ENCODE measurements at places on chromosomes 1 and 21. TPM values are rescaled to one million over a fixed set of nuclear protein-coding genes. Genes with fewer than 3 reads are reported as not detected.

- DNase-seq = no peak
These were observed 668 bp downstream of the KIF14 start for GRCh38 chr1:200619894-200620272.

- no peak for DNase-seq
These were observed 3.6 kb downstream of the PARP1 start for GRCh38 chr1:226404063-226404903.

GRCh38 chr1:164233149-164233548 lies 325.8 kb upstream of the PBX1 start:
- DNase-seq = no peak

- DNase-seq = no peak
These were observed 146.4 kb downstream of the CDC7 start for GRCh38 chr1:91647061-91647460.

DNA sequence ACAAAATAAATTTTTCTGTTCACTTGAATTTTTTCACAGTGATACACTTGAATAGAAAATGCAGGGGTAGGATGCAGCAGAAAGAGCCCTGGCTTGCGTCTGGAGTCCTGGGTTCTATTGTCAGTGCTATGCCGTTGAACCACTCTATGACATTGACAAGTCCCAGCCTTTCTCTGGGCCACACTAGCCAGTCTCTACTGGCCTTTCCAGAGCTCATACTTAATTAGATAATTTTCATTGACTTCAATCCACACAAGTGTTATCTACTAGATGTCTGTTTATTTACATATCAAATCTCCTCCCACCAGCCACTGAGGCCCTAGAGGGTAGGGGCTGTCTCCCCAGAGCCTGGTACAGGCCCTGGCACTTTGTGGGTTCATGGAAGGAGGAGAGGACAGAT lies 15.5 kb upstream of the CELA3B start:
- DNase-seq = no peak

DNA sequence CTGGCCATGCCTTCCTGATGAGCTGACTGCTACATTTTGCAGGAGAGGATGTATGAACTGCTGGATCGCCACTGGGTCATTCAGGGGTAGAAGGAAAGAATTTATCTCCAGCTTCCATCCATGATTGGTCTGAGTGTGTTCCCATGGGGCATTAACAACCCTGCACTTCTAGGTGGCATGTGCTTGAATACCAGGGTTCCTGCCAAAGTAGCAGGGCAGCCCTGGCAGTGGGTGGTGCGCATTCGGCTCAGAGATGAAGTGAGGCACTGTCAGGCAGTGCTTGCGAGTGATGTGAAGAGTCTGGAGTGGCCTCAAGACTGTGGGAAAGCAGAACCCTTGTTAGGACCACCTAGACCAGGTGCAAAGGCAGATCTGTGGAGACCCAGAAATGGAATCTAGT lies 294.9 kb downstream of the ASTN1 start:
- DNase-seq = no peak

- DNase-seq = no peak
These were observed 84.8 kb downstream of the POFUT2 start for GRCh38 chr21:45202889-45203288.

DNA sequence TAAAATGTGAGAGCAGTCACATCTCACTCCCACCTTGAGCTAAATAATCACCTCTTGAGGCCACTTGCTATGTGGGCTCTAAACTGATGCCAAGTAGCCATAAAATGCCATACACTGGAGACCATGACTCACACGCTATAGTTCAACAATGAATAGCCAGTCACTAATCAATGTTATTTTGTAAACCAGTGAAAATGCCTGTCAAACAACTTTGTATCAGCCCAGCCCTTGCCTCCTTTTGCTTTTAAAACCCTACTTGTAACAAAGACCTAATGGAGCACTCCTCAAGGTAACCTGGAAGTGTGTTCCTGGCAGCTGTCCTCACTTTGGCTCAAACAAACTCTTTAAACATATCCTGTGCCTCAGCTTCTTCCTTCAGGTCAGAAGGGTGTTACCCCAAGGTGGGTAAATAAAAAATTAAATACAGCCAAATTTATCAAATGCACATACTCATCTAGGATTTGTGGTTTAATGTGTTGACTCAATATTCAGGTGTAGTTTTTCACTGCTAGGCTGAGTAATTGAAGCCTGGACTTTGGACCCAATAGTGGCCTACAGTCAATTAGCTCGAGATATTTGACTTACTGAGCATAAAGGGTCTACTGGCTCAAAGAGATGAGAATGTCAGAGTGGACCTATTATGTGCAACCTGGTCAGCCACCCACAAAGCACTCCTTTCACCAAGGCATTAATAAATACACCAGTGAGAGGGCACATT lies 154.3 kb downstream of the COQ8A start:
- no peak for DNase-seq

DNA sequence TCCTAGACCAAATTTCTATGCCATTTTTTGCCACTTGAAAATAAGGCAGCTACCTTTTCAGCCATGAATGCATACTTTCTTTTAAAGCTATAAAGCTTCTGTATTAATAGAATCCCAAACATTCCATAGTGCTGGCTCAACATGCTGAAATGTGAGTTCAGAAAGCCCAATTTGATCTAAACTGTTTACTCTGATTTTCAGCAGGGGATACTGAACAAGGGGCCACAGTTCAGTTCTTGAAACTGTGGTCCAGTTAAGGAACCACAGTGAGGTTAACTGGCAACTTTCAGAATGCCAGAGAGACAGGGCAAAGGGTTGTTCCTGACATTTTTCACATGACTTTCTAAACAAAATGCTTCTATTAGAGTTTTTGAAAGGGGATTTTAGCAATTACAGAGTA lies 85.7 kb upstream of the COL11A1 start:
- DNase-seq = no peak

- no peak for DNase-seq
These were observed 3.3 kb upstream of the GOLT1A start for GRCh38 chr1:204216880-204217647.

- DNase-seq = no peak
These were observed 125.4 kb upstream of the TMEM51 start for GRCh38 chr1:15028102-15028501.

DNA sequence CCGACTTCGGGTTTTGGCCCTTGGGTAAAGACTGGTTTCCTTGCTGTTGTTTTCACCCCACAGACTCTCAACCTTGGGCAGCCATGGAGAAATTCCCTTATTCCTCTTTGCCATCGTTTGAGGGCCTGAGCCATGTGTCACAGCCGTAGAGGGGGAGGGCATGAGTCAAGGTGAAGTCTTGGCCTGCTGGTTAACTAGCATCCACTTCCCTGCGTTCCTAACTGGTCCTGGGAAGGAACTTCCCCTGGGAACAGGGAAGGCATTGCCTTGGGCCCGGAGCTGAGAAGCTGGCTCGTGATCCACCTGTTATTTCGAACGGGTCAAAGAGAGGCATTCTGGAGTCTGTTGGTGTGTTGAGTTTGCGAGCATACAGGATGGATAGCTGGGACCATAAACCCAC lies 464.9 kb downstream of the CAMTA1 start:
- DNase-seq = no peak

DNA sequence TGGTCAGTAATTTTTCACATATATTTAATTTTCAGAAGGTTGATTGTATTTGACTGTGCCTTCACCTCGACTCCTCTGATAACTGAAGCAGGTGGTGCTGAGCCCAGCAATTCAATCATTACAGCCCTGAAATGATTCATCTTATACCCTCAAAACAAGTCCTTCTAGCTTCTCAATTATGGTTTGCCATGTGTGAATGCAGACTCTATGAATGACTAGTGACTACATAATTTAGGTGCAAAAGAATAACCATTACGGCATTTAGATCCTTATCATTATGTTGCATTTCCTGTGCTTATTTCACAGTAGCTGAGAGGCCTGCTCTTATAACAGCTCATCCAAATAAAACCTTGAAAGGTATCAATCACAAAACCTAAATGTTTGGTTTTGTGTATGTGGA lies 54.0 kb upstream of the COL11A1 start:
- DNase-seq = no peak

DNA sequence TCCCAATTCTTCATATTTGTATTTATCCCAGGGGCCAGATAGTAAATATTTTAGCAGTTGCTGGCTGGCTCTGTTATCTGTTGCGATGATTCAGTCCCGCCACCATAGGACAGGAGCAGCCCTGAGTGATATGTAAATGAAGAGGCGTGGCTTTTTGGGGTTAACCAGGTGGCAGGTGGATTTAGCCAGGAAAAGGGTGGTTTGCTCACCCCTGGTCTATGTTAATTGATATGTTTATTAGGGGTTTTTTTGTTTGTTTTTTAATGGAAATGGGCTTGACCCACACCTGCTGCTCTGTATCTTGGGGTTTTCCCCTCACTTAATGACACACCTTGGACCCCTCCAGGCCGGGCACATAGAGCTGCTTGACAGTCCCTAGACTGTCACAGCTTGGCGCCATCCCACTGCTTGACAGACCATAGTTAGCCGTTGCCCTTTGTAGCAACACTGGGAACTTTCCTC lies 62.8 kb downstream of the PIK3CD start:
- DNase-seq = no peak

GRCh38 chr1:46133781-46134350 lies 1.4 kb upstream of the PIK3R3 start:
- DNase-seq = no peak

DNA sequence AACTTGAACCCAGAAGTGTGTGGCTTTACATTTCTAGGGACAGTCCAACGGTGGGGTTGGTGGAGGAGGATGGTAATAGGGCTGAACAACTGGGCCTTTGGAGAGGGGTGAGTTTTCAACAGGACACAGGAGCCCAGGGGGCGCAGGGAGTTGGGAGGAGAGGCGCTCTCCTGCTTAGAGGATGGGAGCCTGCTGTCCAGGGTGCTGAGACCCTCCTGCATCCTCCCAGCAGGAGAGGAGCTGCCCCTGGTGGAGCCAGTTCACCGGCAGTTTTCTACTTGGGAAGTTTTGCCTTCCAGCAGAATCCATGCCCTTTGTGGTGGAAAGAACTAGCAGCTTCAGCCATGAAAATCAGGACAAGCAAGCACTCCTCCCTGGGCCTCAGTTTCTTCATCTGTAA lies 8.6 kb downstream of the KCNC4 start:
- no peak for DNase-seq

- DNase-seq = peak; percentile 78
These were observed 21.8 kb downstream of the MMEL1 start for GRCh38 chr1:2611031-2611501.

DNA sequence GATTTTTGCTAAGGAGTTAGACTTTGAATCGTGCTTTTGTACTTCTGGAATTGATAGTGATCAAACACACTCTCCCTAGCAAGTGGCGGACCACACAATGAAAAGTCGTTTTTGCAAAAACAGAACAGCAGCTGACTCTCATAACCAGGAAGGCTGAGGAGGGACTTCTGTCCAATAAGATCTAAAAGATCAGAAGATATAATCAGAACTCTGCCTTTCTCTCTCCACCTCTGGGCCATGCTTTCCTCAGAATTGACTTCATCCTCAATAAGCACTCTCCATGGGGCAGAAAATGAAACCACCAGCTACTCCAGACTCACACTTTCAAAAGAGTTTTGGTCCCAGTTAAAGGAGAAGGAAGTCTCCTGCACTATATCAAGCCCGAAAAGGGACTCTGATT lies 55.3 kb upstream of the SAMD13 start:
- no peak for DNase-seq

DNA sequence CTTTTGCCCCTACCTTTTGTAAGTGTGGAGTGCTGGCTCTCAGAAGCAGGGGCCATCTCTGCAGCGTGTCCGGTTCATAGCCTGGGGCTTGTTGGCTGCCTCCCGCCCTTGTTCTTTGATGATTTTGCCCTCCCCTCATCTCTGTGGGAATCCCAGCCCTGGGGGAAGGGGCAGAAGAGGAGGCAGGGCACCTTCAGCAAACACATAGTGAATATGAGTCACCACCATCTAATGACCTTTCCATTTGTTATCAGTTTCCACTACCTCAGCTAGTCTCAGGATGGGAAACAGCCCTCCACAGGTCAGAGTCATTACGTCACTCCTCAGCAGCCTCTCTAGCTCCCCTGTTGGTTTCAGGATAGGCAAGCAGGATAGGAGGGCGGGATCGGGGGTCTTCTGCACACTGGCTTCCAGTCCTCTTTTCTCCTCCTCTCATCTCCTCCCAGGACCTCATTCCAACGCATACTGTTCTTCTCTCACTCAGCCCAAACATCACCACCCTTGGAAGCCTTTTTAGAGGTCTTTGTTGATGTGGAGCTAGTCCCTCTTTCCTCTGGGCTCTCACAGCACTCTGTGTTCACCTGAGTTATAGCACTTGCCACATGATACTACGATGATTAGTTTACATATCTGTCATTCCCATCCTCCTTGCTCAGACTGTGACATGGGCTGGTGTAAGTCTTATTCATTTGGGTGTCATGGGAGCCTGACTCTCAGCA lies 15.8 kb downstream of the GADD45A start:
- no peak for DNase-seq

DNA sequence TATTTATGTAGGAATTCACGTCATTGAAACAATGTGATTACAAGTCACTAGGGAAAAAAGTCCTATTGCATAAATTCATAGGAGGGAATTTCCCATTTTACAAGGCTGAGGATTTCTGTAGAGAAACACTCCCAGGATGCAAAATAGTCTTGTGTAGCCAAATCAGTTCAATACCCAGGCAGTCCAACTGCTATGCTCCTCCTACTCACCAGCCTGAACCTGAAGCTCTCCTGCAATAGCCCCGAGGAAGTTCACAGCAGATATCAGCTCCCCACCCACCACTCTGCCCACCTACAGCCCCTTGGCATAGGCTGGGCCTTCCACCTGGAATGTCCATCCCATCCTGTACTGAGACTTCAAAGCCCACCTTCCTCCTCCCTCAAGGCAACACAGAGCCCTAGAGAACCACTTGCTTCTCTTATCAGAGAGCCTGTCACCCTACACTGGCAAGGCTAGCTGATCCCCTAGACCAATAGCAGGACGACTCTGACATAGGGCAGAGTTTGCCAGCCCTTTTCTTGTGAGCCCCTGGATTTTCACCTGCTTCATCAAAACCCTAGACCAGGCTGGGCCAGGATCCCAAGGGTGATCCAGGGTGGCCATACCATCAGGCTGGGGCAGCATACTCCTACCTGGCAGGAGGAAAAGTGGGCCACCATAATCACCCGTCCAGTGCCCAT lies 1.5 kb downstream of the LSS start:
- DNase-seq = peak; percentile 5

GRCh38 chr1:24080131-24080530 lies 31.8 kb downstream of the MYOM3 start:
- DNase-seq = peak; percentile 7

Gene LRP8
- 22.7 TPM for total RNA-seq

Gene VANGL2
- 8.7 TPM for total RNA-seq

Gene RBBP5
- 15.5 TPM for total RNA-seq

Gene PRKAA2
- total RNA-seq = 12.6 TPM

Gene SYCP1
- total RNA-seq = not detected

Gene RORC
- not detected for total RNA-seq

Gene C1orf87
- 1.1 TPM for total RNA-seq

Gene COL11A1
- total RNA-seq = 164 TPM

Gene TPTE
- total RNA-seq = not detected

Gene PEF1
- 78.1 TPM for total RNA-seq

Measured in spinal cord (tissue), 10 donors.